ENCODE measurements at places on chromosomes 6 and 20. TPM values are rescaled to one million over a fixed set of nuclear protein-coding genes. Genes with fewer than 3 reads are reported as not detected.

- DNase-seq = no peak
These were observed 64.2 kb downstream of the LMBRD1 start for GRCh38 chr6:69732640-69733039.

DNA sequence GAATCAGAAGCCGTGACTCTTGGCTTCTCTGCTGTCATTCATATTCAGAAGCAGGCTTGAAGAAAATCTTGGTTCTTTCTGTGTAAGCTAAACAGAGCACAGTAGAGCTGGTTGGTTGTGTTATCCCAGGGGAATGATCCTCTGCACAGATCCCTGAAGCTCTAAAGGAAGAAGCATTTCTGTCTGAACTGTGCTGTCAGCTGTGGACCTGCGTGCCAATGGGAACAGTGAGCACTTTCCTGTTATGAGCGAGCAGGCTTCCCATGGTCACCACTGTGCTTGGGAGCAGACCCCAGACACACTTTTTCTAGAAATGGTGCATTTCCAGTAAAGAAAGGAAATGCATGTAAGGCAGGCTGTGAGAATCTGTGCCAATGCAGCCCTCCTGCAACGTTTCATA is 490.2 kb downstream of the EPM2A start:
- DNase-seq = no peak

- no peak for DNase-seq
These were observed 23.5 kb downstream of the CARMIL1 start for GRCh38 chr6:25302677-25303128.

GRCh38 chr6:161351858-161352257 is 78.0 kb upstream of the AGPAT4 start:
- no peak for DNase-seq

DNA sequence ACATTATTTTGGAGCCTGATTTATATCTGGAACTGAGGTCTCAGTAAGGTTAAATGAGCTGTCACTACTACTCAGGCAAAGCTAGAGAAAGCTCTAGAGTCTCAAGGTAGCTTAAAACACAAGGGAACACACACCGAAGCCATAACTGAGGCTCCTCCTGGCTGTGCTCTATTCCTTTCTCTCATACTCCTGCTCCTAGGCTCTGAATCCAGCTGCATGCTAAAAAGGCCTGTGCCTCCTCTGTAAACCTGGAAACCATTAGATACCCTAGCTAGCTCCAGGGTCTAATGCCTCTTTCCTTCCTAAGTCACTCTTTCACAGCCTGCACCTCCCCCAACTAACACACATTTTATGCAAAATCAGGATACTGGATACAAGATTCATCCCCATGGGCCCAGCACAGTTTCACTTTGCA is 17.1 kb downstream of the RIPOR2 start:
- DNase-seq = no peak

DNA sequence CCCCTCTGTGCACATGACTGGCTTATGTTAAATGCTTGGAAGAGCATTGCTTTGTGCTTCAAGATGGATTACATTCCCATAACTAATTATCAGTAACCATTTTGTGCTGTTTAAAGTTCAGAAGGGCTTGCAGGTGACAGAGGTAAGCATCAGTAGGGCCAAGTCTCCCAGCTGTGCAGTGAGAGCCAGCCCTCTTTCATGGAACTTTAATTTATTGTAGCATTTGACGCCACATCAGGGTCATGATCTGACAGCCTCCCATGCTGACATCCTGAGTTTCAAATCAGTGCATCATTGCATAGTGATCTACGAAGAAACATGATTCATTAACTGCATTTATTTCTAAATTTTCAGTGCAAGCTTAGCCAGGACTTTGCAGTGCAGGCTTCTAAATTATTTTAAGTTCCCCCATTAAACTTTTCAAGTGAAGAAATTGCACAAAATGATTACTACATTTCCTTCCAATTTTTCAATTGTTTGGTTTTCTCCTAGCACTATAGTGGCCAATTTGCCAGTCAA is 380.9 kb downstream of the UTRN start:
- DNase-seq = no peak

DNA sequence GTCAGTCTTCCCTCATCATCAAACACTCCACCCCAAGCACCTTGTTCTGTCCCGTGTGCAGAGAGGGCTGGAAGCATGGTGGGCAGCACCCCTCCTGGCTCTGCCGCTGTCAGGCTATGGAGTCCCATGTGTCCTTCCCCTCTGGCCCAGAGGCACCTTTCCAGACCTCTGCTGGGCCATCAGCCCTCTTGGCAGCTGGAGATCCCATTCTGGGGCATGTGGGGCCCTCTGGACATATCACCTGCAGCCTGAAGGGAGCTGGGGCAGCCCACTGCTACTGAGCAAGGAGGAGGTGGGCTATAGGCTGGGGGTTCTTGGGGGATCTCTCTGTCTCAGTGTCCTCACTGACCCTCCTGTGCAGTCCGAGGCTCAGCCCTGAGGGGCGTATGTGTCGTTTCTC is 42.2 kb downstream of the SUN5 start:
- no peak for DNase-seq

GRCh38 chr6:81900616-81901015 is 148.1 kb upstream of the TENT5A start:
- no peak for DNase-seq

DNA sequence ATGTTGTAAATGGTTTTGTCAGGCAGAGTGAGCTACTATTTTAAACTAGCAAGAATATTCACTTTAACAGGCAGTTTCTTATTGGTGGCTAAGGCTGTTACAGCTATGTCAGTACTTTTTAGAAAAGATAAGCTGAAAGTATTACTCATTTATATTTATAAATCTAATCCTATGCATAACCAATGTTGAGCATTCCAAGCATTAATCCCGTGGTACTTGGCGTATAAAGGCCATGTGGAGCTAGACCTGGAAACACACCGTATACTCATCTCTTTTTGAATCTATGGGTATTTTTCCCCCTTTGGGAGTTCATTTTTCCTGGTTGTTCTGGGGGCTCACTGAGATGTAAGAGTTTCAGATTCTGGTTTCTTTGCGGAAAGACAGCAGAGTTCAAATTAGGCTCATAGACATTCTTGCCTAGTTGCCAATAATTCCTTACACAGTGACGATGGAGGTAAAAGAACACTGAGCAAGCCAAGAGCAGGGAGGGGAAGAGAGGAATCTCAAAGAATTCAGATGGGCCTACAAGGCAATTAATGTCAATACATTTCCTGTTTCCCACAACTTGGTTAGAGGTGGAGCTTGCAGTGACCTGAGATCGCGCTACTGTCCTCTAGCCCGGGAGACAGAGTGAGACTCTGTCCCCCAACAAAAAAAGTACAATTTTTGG is 211.5 kb downstream of the SOX4 start:
- no peak for DNase-seq

- DNase-seq = no peak
These were observed 8.5 kb downstream of the CD164 start for GRCh38 chr6:109373762-109374161.

Gene CGA
- total RNA-seq = not detected

Gene SLC17A2
- not detected for total RNA-seq

Gene ZNF334
- total RNA-seq = 0.40 TPM

All from Right ventricle myocardium superior (tissue), 1 donor.